Effector memory CD4-positive, alpha-beta T cell (primary cell): ENCODE measurements at places on chromosomes 13 and 19.

DNA sequence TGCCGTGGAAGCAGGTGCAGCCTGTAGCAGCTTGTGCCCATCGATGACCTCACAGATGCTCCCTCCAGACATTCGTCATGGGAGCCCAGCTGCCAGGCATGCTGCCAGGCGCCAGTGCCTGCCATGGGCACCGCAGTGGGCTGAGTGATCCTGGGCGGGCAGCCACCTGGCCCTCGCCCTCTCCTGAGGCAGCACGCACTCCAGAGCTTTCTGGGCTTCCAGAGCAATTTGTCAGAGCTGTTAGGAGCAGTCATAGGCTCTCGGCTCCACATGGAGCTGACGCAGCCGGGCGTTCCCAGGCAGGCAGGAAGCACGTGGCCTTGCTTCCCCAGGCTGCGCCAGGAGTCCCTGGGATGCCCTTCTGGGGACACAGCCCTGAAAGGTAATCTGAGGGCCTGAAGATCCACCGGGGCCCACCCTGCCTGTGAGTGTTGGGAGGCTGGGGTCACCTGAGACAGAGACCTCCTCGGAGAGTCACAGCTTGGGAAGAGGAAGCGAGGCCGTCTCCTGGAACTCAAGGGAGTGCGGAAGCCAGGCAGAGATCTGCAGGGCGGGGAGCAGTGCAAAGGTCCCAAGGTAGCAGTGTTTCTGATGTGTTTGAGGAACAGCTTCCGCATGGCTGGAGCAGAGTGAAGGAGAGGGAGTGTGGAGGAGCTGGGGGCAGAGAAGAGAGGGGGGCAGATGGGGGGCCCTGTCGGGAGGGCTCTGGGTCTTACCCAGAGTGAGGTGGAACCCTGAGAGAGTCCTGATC, 50.6 kb downstream of the DPF1 start:
- no peak for DNase-seq

GRCh38 chr13:24276306-24276705, 33.1 kb upstream of the C1QTNF9 start:
- DNase-seq: no peak

- DNase-seq: no peak
Observed at GRCh38 chr13:105370011-105370650, 1165.3 kb downstream of the EFNB2 start.

GRCh38 chr19:46951171-46951986, 68.3 kb upstream of the NPAS1 start:
- no peak for DNase-seq

DNA sequence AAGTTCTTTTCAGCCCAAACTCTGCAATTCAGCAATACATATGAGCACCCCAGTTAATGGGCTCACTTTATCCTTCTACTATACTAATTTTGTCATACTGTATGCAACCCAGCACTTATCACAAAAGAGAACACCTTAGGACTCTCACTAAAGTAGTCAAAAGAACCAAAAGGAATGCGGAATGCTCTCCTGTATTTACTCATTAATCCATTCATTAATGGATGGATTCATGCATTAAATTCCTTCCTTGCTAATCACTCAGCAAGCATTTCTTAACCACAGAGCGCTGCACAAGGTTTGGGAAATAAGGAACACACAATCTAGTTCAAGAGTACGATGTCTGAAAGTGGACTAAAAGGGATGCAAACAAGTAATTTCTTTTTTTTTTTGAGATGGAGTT, 12.8 kb upstream of the DOCK9 start:
- no peak for DNase-seq
